ENCODE measurements at places on chromosomes 6 and 20.

DNA sequence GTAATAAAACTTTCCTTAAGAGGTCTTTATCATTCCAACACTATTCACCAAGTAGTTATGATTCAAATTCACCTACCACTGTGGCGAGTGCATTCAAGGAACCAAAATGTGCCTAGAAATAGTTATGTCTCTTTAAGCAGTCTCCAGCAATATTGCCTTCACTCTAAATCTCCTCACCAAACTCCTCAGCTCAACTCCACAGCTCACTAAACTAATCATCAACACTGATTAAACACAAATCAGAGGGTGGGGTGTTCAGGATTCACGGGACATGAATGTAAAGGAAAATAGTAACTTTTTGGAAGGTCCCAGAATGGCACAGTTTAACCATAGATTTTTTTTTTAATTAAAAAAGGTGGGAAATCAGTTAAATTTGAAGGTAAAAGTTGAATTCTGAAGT lies 70.5 kb upstream of the THEMIS start:
- no peak for DNase-seq

DNA sequence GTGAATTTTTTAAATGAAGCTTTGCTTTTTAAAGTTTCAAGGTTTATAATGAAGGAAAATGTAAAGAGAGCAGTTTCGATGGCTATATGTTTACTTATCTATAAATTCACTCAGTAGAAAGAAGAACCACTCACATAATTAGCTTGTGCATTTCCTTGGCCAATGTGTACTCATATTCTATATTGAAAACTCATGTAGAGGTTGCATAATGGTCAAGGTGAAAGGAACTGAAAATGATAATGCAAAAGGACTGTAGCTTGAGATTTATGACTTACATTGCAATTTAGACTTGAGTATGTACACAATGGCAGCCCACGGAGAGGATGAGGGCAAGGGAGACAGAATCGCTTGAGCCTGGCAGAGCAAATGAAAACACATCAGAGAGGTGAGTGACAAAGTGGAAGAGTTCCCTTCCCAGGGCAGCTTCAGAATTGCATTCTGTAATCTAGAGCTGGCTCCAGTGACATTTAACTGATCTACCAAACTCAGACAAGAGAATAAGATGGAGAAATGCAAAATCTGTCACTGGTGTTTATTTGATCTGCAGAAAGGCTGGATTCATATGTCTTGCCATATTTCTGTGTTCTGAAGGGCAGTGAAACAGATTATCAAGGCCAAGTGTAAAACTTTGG lies 191.8 kb downstream of the TMEM200A start:
- no peak for DNase-seq

- DNase-seq, result no peak
Observed at GRCh38 chr6:13467216-13467600, 20.2 kb downstream of the GFOD1 start.

GRCh38 chr6:31480574-31480973 lies 17.4 kb upstream of the MICB start:
- DNase-seq, result no peak

GRCh38 chr20:3802524-3803239 lies 6.6 kb downstream of the CDC25B start:
- no peak for DNase-seq

- DNase-seq, result no peak
Observed at GRCh38 chr6:150372051-150372450, 3.2 kb downstream of the IYD start.

DNA sequence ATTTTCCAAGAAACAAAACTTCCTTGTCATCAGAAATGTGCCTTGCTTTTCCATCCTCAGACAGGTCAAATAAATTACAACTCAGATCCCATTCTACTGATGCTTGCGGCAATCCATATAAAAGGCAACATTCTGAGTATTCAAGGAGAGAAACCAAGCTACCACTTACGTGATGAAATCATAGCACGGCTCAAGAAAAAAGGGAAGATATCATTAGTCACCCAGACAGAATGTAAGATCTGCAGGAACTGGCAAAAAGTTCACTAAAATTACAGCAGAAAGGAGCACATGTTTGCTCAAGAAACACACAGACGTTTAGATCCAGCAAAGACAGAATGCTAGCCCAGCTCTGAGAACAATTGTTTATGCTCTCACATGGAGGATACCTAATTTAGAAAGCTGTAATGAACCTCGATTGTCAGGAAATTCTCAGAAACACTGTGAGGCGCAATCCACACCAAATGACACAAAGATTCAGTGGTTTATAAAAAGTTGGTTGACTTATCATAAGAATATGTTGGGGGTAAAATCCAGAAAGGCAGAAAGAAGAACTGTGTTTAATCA lies 304.2 kb downstream of the ADGRG6 start:
- DNase-seq, result no peak

DNA sequence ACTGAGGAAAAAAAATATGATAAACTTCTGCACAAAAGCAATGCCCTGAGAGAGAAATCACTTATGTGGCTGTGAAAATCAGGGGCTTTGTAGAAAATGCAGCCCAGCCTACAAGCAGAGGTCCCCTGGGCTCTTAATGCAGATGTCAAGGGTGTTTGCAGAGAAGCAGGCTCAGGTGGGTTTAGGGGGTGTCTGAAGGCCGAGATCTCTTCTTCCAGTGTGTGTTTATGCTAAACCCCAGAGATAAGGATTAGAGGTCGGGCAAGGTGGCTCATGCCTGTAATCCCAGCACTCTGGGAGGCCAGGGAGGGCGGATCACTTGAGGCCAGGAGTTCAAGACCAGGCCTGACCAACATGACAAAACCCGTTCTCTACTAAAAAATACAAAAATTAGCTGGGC lies 78.5 kb downstream of the TMEM242 start:
- no peak for DNase-seq

GRCh38 chr20:37279820-37280219 lies 9.6 kb upstream of the MANBAL start:
- no peak for DNase-seq

DNA sequence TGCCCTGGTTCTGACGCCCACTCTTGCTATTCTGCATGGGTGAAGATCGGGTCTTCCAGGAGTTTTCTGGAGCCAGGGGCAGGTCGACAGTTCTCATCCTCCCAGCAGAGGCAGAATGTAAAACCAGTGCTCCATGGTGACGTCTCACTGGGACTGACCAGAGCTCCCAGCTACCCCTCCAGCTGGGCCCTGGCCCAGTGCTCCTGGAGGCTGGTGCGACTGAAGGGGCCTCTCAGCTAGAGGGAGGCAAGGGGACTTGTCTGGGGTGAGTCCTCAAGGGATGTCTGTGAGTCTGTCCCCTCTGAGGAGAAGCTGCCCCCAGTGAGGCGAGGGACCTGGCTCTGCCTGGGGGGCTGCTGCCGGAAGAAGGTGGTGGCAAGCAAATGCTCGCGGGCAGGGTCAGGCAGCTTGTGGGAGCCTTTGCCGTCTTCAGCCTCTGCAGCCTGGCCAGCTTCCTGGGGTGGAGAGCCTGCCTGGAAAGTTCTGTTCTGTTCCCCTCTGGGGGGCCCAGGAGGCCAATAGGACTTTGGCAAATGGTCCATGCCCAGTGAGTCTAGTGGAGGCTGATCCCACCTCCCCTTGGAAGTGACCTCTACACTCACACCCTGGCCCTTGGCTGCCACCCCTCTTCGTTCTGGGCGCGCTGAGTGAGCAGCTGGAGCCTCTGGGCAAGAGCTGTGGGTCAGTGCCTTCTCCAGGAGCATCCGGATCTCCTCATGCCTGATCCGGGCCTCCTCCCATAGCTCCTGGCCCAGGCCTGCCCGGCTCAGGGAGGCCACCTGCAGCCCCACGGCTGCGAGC lies 47.5 kb downstream of the KIAA1755 start:
- no peak for DNase-seq

DNA sequence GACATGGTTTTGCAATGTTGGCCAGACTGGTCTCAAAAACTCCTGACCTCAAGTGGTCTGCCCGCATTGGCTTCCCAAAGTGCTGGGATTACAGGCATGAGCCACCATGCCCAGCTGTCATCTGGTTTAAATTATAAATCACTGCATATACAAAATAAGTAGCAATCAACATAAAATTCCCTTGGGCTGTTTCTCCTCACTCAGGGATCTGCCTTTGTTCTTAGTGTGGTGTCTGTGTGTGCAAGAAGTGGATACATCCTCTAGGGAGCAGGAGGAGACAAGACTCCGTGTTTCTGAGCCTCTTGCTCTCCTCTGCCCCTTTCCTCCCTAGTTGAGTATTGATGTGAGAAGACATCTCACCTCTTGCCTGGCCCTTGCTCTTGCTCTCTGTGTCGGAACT lies 65.2 kb upstream of the ADGRF4 start:
- no peak for DNase-seq

DNA sequence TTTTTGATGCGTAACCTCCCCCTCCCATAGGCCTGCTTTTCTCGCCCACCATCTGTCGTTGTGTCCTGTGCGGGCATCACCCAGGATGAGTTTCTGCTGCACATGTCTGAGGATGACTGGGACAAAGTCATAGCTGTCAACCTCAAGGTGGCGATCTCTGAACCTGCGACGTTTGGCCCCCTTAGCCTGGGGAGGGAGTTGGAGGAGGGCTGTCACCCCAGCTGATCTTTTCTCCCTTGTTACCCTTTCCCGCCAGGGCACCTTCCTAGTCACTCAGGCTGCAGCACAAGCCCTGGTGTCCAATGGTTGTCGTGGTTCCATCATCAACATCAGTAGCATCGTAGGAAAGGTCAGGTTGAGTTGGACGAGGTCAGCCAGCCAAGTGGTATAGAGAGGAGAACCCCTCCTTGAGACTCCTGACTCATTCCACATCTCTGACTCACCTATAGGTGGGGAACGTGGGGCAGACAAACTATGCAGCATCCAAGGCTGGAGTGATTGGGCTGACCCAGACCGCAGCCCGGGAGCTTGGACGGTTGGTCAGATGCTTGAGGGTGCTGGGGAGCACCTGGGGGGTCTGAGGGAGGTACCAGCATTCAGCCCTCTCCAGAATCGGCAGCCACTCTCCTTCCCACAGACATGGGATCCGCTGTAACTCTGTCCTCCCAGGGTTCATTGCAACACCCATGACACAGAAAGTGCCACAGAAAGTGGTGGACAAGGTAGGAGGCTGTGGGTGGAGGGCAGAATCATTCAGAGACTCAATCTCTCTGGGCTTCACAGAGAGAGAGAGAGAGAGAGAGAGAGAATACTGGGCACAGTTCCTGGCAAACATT lies 954 bp downstream of the HSD17B8 start:
- DNase-seq, result no peak

GRCh38 chr6:149727793-149728498 lies 10.0 kb upstream of the LATS1 start:
- DNase-seq, result no peak

DNA sequence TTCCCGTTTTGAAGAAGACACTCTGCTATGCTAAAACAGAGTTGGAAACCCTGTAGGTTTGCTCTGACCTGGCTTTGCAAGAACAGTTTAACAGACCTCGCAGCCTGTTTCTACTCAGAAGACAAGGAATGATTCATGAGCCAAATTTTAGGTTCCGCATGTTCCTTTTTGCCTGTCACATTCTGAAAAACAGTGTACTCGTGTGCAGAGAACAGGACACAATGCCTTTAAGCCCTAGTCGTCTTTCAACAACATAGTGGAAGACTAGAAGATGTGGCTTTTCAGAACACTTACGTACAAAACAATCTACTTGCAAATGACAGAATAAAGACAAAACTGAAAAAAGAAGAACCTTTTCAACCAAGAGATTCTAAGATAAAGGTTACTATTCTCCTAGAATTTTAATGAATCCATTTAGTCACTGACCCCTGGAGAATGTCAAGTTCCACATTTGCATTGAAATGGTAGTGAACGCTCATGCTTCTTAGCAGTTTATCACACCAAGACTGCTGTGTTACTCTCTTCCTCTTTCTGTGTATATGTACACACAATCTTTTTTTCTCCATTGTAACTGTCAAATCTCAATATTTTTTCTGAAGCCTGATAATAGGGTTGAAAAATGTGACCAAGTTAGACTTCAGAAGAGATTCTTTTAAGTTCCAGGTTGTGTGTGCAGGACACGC lies 220.7 kb upstream of the NRSN1 start:
- DNase-seq, result no peak

DNA sequence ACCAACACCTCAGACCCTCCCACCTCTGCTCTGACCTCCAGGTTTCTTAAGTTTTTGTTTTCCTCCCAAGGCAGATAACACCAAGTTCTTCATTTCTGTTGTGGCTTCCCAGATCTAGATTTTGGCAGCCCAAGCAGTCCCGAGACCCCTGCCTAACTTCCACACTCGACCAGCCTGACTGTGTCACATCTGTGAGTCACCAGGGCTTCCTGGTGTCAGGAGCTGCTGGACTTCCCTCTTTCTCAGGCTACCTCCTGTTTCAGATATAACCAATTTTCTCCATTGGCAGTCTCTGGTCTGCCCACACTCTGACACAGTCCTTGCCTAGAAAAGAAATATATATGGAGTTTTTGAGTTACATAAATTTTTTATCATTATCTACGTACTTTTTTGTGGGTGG lies 46.1 kb upstream of the CCN6 start:
- no peak for DNase-seq

GRCh38 chr6:109336221-109336961 lies 45.9 kb downstream of the CD164 start:
- DNase-seq, result no peak

DNA sequence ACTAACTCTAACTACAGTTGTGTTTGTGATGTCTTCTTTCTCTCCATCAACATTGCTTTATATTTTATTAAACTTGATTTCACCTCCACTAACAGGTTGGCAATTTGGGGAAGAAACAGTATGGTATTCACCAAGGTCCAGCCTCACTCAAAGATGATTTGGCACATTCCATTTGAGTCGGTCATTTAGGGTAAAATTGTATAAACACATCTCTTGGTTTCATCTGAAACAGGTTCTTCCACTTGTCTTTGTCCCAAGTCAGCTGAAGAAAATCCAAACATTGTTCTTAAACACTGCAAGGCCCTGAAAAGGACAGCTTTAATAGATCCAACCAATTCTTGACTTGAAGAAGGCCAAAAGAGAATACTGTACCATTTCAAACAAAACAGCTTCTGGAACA lies 104.9 kb upstream of the NT5E start:
- no peak for DNase-seq

GRCh38 chr20:25299806-25300205 lies 51.9 kb downstream of the PYGB start:
- no peak for DNase-seq

Measured in activated CD8-positive, alpha-beta memory T cell treated with anti-CD3 and anti-CD28 coated beads for 1 hour (primary cell).